ENCODE measurements at places on chromosomes 11 and 22.

GRCh38 chr22:48477031-48477721 is 1350.5 kb downstream of the BRD1 start:
- DNase-seq: no peak

DNA sequence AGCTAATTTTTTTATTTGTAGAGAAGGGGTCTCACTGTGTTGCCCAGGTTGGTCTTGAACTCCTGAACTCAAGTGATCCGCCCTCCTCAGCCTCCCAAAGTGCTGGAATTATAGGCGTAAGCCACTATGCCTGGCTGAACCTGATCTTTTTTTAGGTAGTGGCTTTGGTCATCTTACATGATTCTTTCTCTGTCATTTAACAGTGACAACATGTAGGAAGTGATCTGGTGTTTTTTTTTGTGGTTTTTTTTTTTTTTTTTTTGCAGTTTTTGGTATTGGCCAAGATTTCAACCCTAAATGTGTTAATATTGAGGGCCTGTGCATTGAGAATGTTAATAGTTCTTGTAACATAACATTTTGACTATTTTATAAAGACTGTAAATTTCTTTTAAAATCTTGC is 8.0 kb upstream of the FERMT3 start:
- no peak for DNase-seq

DNA sequence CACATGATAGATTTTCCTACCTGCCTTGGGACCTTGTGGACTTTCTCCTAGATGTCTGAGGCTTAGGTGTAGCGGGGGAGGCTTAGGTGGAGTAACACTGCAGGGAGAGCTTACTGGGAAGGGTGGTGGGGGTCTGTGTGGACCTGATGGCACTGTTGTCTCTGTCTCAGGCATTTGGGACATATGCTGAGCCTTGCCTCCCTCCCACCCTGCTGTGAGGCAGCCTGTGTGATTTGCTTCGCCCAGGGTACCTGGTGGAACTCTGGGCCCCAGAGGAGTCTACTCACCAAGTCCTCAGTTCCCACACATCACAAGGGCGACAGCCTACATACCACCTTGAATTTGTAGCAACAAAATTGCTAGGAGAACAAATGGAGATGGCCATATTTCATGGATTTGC is 80.7 kb downstream of the CEP164 start:
- DNase-seq: no peak

- DNase-seq: no peak
Observed at GRCh38 chr11:69661413-69661715, 13.8 kb downstream of the LTO1 start.

DNA sequence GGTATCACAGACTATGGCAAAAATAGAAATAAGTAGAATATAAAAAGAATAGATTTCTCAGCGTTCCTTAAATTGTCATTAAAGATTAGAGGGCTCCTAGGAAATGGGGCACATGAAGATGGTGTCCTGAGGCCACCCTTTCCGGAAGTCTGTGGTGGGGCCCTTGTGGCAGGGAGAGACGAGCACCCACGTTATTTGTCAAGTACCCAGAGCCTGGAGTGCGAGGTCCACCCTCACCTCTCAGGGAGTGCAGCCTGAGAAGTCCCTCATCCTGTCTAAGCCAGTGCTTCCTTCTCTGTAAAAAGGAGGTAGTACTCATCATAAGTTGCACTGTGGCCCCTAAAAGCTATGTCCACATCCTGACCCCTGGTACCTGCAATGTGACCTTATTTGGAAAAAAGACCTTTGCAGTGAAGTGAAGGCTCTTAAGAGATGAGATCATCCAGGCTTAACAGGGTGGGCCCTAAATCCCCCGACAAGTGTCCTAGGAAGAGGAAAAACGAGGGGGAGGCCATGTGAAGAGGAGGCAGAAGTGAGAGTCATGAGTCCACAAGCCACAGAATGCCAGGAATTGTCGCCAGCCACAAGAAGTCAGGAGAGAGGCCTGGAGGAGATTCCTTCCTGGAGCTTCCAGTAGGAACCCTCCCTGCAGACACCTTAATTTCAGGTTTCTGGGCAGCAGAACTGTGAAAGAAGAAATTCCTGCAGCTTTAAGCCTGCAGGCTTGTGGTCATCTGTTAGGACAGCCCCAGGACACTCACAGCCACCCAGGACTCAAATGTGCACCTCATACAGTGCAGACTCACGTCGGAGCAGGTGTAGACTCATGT is 76.8 kb upstream of the CCND1 start:
- DNase-seq: no peak

DNA sequence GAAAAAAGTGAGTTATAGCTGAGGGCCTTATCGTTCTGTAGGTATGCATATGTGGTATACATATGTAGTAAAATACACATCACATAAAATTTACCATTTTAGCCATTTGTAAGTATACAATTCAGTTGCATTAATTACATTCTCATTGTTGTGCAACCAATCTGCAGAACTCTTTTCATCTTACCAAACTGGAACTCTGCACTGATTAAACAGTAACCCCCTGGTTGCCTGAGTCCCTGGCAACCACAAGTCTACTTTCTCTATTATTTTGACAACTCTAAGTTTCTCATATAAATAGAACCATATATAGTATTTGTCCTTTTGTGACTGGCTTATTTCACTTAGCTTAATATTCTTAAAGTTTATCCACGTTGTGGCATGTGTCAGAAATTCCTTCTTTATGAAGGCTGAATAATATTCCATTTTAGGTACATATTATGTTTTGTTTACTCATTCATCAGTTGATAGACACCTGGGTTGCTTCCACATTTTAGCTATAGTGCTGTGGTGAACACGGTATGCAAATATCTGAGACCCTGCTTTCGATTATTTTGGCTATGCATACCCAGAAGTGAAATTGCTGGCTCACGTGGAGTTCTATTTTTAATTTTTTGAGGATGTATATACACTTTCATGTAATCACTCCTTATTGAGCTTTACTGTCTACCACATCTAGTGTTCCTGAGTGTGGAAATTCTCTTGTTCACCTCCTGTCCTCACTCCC is 1.6 kb upstream of the DDX10 start:
- DNase-seq: no peak

DNA sequence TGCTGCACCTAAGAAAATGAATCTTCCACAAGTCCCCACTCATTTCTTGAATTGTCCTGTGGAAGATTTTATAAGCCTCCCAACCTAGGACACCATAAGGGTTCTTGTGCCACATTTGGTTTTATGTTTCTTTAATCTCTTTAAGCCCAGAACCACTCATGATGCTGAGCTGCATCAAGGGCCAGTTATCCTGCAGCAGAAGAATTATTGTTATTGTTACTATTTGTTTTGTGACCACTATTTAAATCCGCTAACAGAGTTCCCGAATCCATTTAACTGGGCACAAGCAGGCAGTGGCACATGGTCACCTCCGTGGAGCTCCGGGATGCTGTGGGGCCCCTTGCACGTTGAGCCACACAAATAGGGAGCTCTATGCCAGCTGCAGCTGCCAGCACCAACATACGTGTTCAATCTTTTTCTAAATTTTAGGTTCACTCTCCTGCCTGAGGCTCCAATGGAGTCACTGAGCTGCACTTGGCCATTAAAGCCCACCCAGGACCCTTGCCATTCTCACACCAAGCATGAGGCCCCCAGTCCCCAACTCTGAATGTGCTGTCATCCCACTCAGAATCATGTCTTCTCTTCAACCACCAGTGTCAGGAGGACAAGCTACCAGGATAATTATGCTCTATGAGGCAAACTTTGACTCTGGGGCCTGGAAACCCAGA is 60.6 kb downstream of the DGCR2 start:
- DNase-seq: no peak

DNA sequence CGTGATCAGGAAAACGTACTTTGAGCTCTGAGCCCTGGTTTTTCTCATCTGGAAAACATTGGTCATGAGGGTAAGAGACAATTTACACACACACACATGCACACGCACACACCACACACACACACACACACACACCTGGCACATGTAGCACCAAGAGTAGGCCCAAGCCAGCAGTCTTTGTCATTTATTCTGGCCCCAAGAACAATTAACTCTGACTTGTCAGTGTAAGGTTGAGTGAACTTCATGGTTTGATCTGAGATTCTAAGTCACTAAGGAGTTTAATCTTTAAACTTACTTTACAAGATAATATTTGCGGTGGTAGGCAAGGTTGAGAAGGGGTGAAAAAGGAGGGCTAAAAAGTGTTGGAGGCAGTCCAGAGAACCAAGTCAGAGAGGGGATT is 44.1 kb downstream of the MMP20 start:
- DNase-seq: no peak

DNA sequence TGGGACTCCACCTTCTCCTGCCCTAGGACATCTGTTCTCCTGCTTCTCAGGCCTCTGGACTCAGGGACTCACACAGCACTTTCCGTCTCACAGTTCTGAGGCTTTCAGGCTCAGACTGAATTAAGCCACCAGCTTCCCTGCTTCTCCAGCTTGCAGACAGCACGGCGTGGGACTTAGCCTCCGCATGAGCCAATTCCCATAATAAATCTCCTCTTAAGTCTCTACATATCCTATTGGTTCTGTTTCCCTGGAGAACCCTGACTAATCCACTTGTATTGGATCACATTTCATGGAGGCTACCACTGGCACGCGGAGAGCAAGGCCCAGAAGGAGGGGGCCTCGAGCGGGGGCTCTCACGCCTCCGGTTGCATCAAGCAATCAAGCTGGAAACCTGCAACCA is 1313.6 kb downstream of the TBC1D22A start:
- DNase-seq: no peak

GRCh38 chr11:123284454-123284853 is 89.4 kb upstream of the CLMP start:
- DNase-seq: no peak

- DNase-seq: no peak
Observed at GRCh38 chr22:26941896-26942636, 284.7 kb downstream of the MIAT start.

DNA sequence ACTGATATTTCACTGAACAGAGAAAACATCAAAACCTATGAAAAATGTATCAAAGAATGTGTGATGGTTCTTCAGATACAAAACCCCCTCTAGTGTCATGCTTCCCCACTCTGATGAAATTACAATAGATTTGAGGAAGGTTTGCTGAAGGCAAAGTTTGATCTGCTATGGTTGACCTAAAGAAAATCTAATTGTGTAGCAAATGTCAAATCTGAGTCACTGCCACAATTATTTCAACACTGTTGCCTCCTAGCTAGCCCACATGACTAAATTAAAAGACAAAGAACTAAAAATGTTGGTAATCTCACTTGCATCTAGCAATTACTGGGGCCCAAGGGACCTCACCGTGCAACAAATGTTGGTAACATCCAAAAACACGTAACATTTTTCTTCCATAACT is 728.0 kb downstream of the DLG2 start:
- DNase-seq: no peak

GRCh38 chr11:32116668-32117067 is 25.8 kb downstream of the RCN1 start:
- no peak for DNase-seq

DNA sequence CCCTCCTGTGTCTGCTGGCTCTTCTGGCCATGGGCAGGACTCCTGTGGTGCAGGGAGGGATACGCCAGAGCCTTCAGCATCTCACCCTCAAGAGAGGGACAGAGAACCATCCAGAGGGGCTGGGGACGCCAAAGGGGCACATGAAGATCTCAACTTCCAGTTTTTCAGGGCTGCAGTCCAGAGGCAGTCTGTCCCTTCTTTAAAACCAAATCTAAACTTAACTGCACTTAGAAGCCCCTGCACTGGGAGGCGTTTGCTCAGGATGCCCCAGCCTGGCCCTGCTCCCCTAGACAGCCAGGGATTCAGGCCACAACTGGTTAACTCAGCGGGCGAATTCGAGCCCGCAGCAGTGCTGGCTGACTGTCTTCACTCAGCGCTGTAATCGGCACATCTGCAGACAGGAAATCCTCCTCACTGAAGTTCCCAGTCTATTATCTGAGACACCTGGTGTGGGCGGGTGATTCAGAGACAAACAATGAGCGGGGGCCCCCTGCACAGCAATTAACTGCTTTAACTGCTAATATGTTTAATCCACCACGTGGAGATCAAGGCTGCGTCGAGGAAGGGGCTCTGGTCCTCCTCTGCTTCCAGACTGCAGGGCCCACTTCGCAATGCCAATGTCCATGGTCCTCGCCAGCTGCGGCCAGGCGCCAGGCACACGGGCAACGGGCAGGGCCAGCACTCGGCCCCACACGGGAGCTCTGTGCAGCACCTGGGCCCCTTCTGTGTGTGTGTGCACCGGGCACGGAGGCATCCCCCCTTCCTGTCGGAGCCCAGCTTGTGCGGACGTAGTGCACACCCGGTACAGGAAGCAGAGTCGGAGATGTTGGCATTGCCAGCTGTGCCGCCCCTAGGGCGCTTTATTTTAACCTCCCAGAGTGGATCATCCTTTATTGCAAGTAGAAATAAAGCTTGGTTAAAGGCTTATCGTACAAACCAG is 36.9 kb upstream of the GNB1L start:
- no peak for DNase-seq

- no peak for DNase-seq
Observed at GRCh38 chr11:12274558-12275197, 102.7 kb upstream of the PARVA start.

DNA sequence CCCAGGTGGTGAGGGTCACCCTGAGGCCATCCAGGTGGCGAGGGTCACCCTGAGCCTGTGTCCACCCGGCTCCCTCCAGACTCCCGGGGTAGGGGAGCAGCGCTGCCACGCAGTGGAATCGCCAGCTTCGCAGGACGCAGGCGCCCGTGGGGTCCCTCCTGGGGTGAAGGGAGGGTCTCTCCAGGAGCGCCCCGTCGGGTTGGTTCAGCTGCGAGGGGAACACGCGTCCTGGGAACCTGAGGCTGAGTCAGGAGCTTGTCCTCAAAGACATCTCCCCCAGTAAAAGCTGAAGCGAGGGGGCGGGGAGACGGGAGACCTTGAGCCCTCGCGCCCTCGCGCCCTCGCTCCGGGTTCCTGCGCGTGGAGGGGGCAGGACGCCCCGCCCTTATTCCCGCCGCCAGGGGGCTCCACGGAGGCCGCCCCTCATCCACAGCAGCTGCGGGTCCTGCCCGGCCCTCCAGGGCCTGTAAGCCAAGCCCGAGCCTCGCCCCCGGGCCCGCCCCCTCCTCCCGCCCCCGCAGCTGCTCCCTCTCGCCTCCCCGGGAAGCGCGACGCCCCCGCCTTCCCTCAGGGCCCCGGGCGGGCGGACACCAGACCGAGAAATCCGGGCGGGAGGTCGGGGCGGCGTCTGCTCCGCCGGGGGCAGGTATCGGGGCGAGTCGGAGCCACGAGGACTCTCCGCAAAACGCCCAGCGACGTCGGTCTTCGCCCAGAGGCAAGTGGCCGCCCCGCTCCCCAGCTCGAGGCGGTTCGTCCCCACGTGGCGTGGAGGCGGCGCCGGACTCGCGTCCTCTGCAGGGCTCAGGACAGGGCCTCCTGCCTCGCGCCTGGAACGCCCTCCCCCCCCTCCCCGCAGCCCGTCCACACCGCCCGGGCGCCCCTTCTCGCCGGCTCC is 22.8 kb downstream of the PIM3 start:
- DNase-seq: no peak
